ENCODE measurements at places on chromosomes 16 and 17.

GRCh38 chr17:29036584-29036983 lies 6.4 kb upstream of the PIPOX start:
- no peak for DNase-seq

DNA sequence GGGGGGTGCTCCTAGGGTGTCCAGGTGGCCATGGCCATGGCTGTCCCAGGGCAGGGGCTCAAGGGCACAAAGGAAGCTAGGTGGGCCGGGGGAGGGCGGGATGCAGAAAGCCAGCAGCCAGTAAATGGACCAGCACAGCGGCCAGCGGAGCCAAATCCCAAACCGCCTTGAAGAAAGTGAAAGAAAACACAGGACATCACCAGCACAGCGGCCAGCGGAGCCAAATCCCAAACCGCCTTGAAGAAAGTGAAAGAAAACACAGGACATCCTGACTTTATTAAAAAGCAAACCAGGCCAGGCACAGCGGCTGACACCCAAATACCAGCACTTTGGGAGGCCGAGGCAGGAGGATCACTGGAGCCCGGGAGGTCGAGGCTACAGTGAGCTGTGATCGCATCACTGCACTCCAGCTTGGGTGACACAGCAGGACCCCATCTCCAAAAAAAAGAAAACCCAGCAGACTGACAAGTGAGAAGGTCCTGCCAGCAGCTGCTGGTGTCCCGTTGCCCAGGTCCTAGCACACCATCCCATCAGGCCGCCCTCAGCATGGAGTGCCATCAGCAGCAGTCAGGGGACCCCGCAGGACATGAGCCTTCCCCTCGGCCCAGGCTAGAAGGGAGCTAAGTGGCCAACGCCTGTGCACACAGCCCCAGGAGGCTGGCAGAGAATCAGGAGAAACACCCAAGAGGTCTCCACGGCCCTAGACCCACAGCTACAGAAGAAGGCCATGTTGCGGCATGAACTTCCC lies 17.0 kb downstream of the SLC38A10 start:
- peak; percentile 27 for DNase-seq

DNA sequence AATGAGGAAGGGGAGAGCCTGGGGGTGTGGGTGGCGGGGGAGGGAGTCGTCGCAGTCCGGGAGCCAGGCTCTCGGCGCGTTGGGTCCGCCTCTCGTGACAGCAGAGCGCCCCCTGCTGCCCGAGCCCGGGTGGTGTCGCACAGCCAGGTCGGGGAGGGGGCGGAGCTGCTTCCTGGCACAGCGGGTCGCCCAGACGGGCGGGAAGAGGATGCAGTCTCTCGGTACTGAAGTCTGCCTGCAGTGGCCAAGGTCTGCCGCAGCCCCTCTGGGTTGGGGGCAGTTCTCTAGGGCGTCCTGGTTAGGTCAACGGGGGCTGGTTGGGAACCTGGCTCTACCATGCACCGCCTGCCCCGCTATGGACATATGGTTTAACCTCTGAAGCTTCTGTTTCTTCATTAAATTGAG lies 38.2 kb upstream of the CCDC182 start:
- peak; percentile 20 for DNase-seq

DNA sequence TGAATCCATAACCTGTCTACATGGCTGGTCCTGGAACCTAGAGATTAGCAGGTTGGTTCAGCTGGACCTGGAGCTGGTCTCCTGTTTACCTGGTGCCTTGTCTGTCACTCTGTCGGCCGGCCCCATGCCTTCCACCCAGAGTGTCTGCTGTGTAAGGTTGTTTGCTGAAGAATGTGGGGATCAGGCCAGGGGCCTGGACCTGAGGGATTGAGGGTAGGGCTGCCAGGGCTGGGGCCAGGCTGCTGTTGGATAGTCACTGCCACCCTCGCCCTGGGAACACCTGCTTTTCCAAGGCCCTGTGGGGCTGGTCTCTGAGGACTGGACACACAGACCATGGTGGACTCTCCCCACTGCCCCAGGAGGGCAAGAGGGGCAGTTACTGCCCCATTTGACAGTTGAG lies 1.4 kb downstream of the NHERF2 start:
- DNase-seq: no peak

GRCh38 chr17:62704381-62704971 lies 77.0 kb downstream of the MRC2 start:
- peak; percentile 64 for DNase-seq

DNA sequence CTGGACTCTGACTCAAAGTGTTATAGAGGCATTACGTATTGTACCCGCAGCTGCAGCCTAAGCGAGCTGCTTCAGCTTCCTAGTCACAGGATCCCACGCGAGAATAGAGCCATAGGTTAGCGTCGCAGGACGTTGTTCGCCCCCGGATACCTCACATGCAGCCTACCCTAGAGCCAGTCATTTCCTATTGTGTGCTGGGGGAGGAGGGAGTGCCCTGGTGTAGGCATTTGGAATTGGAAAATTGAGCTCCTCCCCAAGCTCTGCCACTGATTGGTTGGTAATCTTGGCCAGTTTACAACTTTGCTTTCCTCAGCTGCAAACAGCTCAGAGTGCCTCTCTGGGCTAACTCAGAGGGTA lies 530 bp downstream of the NAA60 start:
- DNase-seq: peak; percentile 85
